Stimulated activated CD4-positive, alpha-beta T cell treated with anti-CD3 and anti-CD28 coated beads, Interleukin-4, amount 100 ng/mL, for 48 hours (primary cell): ENCODE measurements at places on chromosomes 11 and 22.

GRCh38 chr11:72762641-72763304, 10.6 kb upstream of the ARAP1 start:
- DNase-seq: no peak

DNA sequence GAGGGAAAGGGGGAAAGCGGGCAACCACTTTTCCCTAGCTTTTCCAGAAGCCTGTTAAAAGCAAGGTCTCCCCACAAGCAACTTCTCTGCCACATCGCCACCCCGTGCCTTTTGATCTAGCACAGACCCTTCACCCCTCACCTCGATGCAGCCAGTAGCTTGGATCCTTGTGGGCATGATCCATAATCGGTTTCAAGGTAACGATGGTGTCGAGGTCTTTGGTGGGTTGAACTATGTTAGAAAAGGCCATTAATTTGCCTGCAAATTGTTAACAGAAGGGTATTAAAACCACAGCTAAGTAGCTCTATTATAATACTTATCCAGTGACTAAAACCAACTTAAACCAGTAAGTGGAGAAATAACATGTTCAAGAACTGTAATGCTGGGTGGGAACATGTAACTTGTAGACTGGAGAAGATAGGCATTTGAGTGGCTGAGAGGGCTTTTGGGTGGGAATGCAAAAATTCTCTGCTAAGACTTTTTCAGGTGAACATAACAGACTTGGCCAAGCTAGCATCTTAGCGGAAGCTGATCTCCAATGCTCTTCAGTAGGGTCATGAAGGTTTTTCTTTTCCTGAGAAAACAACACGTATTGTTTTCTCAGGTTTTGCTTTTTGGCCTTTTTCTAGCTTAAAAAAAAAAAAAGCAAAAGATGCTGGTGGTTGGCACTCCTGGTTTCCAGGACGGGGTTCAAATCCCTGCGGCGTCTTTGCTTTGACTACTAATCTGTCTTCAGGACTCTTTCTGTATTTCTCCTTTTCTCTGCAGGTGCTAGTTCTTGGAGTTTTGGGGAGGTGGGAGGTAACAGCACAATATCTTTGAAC, 6.8 kb downstream of the MALAT1 start:
- DNase-seq: no peak

DNA sequence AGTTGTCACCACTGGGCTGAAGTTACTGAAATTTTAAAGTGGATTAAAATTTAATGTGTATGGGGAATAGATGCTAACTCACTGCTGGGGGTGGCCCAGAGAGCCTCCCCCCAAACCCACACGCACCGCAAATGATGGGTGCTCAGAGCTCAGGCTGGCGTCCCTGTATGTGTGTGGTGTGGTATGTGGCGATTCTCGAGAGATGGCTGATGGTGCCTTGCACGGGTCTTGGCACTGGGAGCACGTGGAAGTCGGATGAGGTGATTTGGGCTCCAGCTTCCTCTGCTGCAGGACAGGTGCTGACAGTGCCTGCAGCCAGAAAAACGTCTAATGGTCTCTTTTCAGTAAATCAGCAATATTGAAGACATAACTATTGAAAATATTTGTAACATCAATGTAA, 1473.3 kb downstream of the TBC1D22A start:
- no peak for DNase-seq

DNA sequence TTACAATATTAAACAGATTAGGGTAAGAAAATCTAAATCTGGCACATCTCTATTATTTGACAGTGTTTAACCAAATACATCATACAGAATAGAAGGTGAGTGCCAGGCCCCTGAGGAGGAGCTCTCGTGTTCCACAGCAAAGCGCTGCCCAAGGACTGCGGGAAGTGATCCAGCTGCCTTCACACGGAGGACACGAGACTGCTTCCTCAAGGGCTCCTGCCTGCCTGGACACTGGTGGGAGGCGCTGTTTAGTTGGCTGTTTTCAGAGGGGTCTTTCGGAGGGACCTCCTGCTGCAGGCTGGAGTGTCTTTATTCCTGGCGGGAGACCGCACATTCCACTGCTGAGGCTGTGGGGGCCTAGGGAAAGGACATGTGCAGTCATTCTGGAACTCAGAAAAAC, 71.1 kb downstream of the NCAPD3 start:
- DNase-seq: no peak

- no peak for DNase-seq
Observed at GRCh38 chr22:20751185-20751851, 22.6 kb upstream of the SERPIND1 start.

GRCh38 chr11:75508051-75508561, 17.6 kb downstream of the GDPD5 start:
- DNase-seq: no peak

GRCh38 chr11:112016765-112017376, 8.3 kb upstream of the DLAT start:
- DNase-seq: no peak

DNA sequence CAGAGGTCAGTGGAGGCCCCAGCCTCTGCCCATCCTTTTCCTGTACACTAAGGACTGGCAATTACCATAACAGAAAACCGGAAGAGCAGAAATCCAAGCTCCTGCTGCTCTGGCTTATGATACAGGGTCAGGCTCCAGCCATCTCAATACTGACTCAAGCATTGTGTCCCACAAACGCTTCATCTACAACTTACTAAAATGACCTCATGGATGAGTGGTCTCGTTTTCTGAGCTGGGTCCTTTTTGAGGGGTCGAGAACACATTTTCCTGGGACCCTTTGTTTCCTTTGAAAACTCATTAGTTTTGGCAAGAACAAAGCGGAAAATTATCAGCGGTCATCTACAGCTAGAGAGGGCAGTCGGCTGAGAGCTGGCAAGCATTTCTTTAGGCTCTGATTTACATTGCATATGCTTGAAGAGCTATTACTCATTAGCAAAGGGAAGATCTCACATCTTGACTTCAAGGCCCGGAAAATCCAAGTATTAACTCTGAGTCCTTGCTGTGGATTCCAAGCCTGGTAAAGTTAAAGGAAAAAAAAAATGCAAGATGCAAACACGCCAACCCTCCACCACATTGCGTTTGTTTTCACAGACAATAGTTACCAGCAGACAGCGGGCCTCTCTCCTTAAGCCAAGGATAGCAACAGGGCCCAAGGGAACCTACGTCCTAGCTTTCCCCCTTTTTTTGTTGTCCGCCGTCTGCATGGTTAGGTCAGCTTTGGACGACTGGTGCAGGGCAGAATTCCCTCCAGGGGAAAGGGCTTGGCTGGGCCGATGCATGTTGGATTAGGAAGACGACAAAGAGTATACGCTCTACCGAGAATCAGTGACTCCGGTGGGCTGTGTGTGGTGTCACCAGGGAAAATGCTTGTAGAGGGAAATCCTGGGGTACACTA, 1.8 kb downstream of the TESMIN start:
- no peak for DNase-seq
